Renal cortical epithelial cell (primary cell): ENCODE measurements at places on chromosomes 12 and 14. TPM values are rescaled to one million over a fixed set of nuclear protein-coding genes. Genes with fewer than 3 reads are reported as not detected.
A peak's percentile ranks its signal among the peaks of the same experiment; 100 is the strongest.

GRCh38 chr14:91636604-91637003 is 95.3 kb downstream of the CATSPERB start:
- peak; percentile 63 for DNase-seq

GRCh38 chr14:24673059-24673458 is 39.1 kb upstream of the GZMB start:
- DNase-seq = no peak

Gene DERA
- total RNA-seq = 102 and 236 TPM in 2 replicates

Gene ADAMTS20
- not detected in 2 replicates for total RNA-seq
